GM04503 (cell line): ENCODE measurements at places on chromosomes 16 and 17.
A peak's percentile ranks its signal among the peaks of the same experiment; 100 is the strongest.

DNA sequence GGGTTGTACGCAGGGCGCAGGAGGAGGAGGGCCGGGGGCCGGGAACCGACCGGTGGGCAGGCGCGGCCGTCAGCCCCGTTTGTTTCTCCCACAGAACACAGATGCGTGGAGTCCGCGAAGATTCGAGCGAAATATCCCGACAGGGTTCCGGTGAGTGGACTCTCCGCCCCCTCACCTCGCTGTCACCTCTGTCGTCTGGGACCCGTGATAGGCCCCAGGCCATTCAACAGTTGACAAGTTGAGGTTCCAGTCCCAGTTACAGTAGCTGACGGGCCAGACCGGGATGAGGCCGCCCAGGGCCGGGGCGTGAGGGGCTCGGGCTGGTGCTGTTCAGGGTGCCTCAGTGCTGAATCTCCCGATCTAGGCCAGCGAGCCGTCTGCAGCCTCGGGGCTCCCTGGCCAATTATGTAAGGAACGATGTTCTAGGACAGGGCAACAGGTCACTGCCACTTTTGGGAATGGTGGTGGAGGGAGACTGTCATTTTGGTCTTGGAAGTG lies 628 bp downstream of the GABARAPL2 start:
- no peak for DNase-seq

GRCh38 chr17:55959756-55960155 lies 193.5 kb upstream of the ANKFN1 start:
- DNase-seq = no peak

DNA sequence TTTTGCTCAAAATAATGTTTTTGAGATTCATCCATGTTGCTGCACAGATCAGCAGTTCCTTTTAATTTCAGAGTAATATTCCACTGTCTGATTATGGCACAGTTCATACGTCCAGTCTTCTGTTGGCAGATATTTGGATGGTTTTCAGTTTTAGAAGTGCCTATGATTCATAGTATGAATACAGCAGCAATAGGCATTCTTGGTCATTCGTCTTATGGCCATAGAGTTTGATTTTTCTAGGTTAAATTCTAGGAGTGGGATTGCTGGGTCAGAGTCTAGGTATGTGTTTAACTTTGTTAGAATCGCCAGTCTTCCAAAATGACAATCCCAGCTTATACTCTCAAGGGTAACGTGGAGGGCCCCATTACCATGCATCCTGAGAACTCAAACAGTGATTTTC lies 11.5 kb upstream of the IL34 start:
- DNase-seq = no peak

DNA sequence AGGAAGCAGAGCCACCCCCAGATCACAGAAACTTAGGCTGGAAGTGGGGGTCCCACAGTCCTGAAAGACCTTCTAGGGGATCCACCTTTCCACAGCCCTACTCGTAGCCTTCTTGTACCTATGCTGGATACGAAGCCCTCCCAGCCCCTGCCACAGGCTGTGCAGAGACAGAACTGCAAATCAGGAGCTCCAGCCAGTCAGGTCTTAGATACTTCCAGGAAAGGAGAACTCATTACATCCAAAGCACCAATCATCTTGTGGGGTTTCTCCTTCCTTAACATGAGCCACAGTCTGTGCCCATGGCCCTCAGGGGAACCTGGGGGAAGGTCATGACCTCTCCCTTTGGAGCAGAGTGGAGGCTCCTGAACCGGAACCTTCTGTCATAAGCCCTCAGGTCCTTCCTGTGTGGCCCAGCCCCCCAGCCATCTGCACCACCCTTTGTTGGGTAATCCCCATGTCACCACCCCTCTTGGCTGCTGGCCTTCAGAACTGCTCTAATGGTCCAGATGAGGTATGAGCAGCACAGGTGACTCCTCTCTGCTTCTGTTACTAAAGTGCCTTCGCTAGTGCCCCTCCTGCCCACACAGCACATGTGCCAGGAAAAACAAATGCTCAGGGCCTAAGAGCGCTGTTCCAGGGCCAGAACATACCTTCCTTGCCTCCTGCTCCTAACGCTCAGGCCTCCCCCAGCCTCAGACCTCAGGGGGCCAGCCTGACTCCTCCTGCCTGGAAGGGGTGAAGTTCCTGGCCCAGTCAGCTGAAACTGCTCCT lies 14.6 kb downstream of the SRCIN1 start:
- no peak for DNase-seq

- no peak for DNase-seq
Observed at GRCh38 chr17:39197380-39198185, at the start of gene CACNB1. CACNB1 (minus strand) TSS chr17:39197669; CDS start chr17:39197495, 174 bp downstream.

DNA sequence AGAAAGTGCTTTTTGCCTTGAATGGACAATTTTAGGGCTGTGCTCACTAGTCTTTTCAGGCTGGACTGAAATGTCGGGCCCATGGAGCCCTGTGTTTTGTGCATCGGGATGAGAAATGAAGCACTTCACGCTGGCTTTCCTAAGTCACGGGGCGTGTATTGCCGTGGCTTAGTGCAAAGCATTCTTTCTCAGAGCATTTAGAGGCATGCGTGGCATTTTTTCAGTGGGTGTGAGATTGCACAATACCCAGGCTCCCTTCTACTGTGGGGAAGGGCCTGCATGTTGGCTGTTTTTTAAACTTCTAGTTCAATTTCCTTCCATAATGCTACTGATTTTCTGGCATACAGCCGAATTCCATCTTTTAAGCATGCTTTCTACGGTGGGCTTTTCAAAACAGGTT lies 12.6 kb upstream of the POLR3E start:
- DNase-seq = peak; percentile 26

DNA sequence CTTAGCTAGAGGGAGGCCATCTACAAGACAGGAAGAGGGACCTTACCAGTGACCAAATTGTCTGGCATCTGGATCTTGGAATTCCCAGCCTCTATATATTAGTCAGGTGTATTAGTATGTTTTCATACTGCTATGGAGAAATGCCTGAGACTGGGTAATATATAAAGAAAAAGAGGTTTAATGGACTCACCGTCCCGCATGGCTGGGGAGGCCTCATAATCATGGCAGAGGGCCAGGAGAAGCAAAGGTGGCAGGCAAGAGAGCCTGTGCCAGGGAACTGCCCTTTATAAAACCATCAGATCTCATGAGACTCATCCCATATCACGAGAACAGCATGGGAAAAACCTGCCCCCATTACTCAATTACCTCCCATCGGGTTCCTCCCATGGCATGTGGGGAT lies 500.2 kb downstream of the SHISA9 start:
- no peak for DNase-seq

DNA sequence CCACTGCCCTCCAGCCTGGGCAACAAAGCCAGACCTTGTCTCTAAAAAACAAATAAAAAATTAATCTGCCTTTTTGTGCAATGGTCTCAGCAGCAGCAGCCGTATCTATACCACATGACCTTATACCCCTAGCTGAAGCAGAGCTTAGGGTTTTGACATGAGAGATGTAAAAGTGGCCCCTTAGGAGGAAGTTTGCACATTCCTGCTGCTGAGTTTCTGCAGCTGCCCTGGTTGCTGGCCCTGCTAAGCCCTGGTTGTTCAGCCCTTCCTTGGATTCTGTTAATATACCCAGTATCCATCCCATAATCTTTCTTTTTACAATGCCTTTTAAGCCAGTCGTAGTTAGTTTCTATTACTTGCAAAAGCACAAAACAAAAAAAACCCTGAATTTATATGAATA lies 33.0 kb upstream of the PRKCB start:
- DNase-seq = no peak

DNA sequence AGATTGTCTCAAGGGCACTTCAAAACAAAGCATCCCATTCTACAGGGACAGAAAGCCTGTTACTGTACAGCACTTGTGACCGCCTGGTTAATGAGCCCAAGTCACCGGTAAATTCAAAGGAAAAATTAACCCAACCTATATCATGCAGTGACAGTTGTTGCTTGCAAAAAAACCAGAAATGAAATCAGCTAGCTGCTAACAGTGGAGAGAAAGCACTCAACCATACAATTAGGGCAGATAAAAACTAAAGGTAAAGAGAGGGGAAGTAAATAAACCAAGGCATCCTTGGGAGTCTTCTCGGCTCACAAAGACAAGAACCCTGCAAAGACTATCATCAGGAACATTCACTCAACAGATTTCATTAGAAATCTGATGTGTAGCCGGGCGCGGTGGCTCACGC lies 5.9 kb downstream of the RETREG3 start:
- DNase-seq = no peak

DNA sequence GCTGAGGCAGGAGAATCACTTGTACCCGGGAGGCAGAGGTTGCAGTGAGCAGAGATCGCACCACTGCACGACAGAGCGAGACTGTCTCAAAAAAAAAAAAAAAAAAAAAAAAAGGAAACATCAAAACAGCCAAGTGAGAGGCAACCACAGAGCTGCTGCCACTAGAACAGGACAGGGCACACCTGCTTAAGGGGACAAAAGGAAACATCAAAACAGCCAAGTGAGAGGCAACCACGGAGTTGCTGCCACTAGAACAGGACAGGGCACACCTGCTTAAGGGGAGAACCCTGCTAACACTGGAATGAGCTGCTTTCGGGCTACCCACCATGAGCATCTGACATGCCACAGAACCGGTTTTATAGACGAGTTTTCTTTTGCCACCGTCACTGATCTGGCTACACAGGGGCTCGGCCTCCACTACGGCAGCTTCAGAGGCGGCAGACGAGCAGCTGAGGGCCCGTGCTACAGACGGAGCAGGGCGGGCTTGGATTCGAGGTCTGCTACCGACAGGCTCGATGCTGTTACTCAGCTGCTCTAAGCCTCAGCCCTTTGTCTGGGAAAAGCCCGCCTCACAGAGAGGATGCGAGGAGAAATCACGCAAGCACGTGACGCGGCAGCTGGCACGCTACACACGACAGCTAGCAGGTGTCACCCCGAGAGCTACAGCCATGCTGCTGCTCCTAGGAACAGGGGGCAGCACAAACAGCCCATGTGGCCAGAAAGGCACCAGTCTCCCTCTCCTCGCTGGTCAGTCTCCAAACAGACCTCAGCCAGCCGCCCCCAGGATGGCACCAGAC lies 2.0 kb downstream of the P4HB start:
- DNase-seq = no peak

GRCh38 chr17:47801906-47802305 lies 19.7 kb downstream of the OSBPL7 start:
- DNase-seq = no peak

GRCh38 chr17:81392909-81393654 lies 2.2 kb upstream of the BAHCC1 start:
- no peak for DNase-seq

- no peak for DNase-seq
Observed at GRCh38 chr16:14958970-14959369, 15.9 kb upstream of the PDXDC1 start.

DNA sequence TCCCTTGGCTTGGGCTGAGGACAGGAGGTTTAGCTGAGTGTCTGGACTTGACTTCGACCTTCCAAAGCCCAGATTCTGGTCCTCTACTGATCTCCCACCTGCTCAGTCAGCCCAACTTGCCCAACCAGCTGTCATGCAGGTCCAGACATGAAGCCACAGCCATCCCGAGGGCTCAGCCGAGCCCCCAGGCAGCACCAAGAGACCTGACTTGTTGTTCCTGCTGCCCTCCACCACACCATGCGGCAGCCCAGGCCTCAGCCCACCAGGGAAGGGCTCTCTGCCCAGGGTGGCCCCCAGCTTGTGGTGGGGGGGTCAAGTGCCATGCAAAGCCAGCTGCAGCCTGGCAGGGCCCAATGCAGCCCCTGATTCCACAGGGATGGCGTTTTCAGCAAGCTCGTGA lies 17.2 kb upstream of the CACNG4 start:
- no peak for DNase-seq

DNA sequence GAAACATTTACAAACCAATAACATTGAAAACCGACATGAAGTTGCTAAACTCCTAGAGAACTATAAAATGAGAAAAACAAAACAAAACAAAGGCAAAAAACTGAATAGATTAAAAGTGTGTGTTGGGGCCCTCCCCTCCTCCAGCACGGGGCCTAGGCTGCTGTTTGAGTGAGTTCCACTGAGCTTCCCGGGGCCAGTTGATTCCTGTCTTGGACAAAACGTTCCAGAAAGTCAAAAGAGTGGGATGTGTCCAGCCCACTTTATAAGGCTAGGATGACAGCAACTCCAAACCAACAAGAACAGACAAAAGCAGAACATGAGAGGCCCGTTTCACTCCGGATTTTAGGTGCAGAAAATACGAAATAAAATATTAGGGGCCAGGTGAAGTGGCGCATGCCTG lies 11.6 kb upstream of the CSNK1D start:
- no peak for DNase-seq

GRCh38 chr16:12675852-12676251 lies 127.8 kb downstream of the CPPED1 start:
- DNase-seq = no peak

DNA sequence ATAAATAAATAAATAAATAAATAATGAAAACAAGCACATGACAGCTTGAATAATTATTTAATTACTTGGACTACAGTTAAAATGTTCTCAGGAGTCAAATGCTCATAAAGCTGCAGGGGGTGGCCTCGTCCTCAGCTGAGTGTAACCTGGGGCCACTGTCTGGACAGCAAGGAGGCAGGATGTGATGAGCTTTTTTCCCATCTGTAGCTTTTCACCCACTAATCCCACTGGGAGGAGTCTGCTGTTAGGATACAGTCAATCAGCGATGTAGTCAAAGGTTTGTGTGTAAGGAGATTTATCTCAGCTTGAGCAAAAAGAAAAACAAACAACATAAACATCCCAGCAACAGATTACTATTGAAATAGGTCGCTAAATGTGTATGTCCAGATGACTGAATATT lies 22.5 kb downstream of the ZCCHC14 start:
- DNase-seq = no peak

DNA sequence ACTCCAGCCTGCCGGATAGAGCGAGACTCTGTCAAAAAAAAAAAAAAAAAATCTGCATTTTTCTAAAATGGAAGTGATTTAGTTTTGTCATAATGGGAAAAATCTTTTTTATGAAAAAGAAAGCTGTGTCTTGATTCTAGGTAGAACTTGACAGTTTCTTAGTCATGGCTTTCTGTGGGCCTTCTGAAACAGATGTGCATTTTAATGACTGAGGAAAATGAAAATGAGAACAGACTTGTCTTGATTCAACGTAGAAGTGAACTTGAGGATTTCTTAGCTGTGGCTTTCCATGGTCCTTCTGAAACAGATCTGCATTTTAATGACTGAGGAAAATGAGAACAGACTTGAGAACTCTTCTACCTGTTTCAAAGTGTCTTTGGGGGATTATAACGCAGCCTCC lies 171.7 kb downstream of the VPS53 start:
- DNase-seq = no peak

GRCh38 chr16:11679941-11680911 lies 12.0 kb downstream of the SNN start:
- DNase-seq = no peak

- no peak for DNase-seq
Observed at GRCh38 chr16:89958068-89958467, 9.5 kb downstream of the DEF8 start.
